Activated CD4-positive, alpha-beta T cell treated with anti-CD3 and anti-CD28 coated beads, Interleukin-10, Interleukin-2, amounts not matched to agents 100 ng/mL and 50 ng/mL, durations not matched to agents 16 hours and 8 hours (primary cell): ENCODE measurements at places on chromosomes 3 and 15.
A peak's percentile ranks its signal among the peaks of the same experiment; 100 is the strongest.

DNA sequence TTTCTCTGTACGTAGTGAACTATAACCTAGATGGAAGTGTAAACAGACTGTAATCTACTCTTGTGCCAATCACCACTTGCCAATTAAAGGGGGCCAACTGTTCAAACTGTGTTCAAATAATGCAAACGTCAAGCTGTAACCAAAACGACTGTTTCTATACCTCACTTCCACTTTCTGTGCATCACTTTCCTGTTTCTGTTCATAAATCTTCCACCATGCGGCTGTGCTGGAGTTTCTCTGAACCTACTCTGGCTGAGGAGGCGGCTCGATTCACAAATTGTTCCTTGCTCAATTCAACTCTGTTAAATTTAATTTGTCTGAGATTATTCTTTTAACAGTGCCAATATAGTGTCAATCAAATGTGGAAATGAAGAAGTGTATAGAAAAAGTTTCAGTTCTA, 206.7 kb upstream of the TBC1D5 start:
- no peak for DNase-seq

GRCh38 chr3:105733356-105733755, 135.5 kb downstream of the CBLB start:
- no peak for DNase-seq

- DNase-seq, result no peak
These were observed 5.0 kb upstream of the DYNLT2B start for GRCh38 chr3:196323016-196323415.

DNA sequence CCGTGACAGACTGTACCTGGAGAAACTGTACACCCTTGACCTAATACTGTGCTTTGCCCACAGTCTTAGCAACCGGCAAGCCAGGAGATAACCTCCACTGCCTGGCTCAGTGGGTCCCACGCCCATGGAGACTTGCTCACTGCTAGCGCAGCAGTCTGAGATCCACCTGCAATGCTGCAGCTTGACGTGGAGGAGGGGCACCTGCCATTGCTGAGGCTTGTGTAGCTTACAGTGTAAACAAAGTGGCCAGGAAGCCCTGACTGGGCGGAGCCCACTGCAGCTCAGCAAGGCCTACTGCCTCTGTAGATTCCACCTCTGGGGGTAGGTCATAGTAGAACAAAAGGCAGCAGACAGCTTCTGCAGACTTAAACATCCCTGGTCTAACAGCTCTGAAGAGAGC, 189.3 kb downstream of the EDEM1 start:
- no peak for DNase-seq

DNA sequence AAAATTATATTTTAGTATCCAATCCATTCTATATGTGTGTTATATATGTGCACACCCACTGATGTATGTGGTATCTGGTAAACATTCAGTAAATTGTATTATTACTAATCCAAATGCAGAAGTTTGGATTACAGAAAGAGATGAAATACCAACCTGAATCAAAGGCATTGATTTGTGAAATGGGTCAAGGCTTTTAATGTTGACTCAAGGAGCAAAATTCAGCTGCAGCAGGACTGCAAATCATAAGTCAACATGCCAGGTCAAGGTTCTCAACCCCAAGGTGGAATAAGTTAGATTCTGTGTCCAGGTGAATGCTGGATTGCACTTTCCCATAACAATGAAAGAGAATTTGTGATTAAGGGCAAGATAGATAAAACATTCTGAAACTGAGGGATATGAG, 190.7 kb downstream of the GAP43 start:
- no peak for DNase-seq

- peak; percentile 40 for DNase-seq
These were observed 596.7 kb downstream of the FGF12 start for GRCh38 chr3:192130534-192131132.

DNA sequence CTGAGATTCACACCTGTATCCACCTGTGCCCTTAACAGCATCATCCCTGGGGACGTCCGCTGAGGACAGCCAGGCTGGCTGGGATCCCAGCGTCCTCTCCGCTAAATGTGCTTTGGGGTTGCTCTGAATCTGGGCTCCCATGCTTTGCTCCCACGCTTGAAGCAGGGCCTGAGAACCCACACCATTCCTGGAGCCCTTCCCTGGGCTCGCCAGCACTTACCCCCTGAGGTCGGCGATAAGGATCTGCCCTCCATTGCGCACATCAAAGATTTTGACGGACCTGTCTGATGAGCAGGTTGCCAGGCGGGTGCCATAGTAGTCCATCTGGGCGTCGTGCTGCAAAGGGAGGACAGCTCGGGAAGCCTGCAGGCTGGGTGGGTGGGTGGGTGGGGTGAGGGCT, 5.8 kb downstream of the SEC13 start:
- DNase-seq, result no peak

- DNase-seq, result no peak
These were observed 14.2 kb upstream of the ADIPOQ start for GRCh38 chr3:186828340-186828739.

GRCh38 chr15:62883938-62884479, 158.5 kb upstream of the TPM1 start:
- no peak for DNase-seq

DNA sequence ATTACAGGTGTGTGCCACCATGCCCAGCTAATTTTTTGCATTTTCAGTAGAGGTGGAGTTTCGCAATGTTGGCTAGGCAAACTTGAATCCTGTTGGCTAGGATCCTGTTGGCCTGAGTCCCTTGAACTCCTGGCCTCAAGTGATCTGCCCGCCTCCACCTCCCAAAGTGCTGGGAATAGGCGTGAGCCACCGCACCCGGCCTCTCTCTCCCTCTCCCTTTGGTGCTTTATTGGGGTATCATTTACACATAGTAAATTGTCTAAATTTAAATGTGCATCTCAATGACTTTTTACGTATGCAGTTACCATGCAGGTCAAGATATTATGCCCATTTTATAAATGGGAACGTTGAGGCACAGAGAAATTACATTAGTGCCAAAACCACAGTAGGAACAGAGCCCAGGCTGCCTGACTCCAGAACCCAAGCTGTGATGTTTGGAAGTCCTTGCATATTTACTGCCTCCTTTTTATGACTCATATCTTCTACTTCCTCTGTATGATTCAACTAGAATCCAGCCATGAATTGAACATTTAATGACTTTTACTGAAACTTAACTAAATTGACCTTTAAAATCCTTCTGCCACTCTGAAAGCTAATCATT, 34.0 kb upstream of the RPP14 start:
- DNase-seq, result peak; percentile 47

DNA sequence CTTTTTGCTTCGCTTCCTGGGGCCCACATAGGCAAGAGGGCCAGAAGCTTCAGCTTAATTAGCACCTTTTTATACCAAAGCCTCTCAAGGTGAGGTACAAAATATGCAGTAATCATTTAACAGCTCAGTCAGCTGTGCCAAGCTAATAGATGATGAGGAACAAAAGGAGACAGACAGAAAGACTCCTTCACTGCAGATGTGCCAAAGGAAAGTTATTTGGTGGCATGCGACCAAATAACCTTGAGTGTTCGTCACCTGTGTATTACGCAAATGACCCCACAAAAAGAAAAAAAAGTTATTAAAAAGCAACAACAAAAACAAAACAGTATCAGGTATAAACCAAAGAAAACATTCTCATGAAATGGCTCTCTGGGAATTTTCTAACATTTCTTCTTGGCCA, 325.8 kb upstream of the IGF1R start:
- no peak for DNase-seq

DNA sequence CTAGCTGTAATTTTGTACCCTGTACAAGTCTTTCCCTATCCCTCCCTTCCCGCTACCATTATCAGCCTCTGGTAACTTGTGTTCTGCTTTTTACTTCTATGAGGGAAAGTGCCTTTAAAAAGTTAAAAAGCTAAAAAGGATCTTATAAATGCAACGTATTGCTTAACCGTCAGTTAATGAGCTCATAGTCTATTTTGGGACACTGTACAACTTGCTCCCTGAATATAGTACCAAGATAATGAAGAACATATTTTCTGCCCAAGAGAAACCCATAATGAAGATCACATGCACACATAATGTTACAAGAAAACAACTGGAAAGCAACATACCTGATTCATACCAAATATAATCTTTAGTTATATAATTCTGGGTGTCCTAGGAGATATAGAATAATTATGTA, 22.6 kb downstream of the ZIC1 start:
- DNase-seq, result no peak

DNA sequence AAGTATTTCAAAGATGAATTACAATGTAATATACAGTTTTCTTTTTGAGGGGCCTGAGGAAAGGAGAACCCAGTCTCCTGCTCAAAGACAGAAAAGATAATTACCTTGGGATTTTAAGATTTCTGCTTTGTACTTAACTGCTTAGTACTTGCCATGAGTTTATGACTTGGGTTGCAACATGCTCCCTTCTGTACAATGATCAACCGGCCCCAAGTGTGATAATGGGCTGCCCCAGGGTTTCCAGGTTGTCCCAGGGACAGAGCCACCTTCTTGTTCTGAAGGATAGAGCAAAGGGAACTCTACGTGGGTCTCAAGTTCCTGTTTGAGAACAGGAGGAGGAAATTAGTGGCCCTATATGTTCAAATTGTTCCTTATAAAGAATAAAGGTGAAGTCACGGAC, 104.8 kb downstream of the ABHD5 start:
- no peak for DNase-seq

GRCh38 chr3:45676325-45677032, 12.7 kb upstream of the SACM1L start:
- no peak for DNase-seq

DNA sequence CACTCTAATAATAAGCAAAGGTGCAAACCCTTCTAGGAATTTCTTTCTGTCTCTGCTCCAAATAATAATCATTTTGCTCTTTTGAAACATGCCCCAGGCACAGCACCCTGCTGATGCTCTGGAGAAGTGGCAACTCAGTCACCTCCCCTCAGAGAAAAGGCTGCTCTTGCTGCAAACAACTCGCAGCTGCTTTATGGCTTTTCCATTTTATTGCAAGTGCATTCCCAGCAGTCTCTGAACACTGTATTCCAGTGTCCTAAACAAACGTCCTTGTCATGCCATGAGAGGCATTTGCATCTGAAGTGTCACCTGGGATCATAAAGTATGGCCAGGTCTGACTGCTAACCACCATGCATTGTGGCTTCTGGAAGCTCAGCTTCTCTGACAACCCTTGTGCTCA, 358.1 kb upstream of the TRIM42 start:
- DNase-seq, result no peak

GRCh38 chr15:101660005-101660404, 7.8 kb upstream of the TM2D3 start:
- no peak for DNase-seq

DNA sequence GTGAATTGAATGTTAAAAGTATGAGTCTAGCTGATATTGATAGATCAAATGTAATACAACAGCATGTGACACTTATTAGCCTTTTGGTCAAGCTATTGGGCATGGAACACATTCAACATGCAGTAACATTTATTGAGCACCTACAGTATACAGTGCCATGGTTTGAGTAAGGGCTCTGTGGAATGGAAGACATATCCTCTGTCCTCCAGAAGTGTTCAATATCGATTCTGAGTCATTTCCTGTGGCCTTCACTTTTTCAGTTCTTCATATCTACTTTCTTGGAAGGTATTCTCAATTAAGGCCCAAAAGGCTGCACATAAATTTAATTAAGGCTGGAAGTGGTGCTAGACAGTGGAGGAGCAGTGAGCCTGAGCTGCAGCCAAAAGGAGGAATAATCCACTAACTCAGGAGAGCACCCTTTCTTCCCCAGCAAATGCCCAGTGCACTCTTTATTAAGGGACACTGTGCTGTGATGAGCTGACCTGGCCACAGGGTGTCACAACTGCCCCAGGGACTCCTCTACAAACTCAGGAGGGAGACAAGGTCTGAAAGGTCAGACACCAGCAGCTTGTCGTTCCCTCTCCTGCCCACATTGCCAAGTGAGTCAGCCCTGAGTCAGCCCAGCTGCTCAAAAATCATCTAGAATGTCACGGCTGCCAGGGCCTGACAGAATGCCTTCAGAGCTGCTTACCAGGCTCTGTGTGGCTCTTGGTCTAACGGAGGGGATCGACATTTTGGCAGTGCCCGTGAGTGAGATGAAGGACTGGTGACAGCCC, 544.8 kb downstream of the AGBL1 start:
- peak; percentile 88 for DNase-seq

DNA sequence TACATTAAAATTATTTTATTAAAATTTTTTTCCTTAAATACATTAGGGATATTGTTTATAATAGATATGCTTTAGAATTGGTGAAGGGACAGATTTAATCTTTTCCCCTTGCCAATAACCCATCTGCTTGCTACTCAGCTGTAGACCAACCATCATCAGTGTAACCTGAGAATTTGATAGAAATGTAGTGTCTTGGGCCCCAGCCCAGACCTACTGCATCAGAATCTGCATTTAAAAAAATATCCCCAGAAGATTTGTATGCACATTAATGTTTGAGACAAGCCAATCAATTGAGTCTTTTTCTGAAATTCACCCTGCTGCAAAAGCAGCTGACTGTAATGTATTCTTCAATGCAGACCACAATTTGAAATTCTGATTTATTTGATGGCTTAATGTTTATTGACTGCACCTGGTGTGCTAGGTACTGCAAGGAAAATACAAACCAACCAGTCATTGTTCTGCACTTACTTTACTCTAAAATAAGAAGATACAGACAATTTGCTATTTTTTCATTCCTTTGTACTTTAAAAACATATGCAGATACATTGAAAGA, 190.7 kb upstream of the SGO1 start:
- no peak for DNase-seq

- DNase-seq, result peak; percentile 61
These were observed 37.6 kb downstream of the TMCC1 start for GRCh38 chr3:129855832-129856419.

GRCh38 chr3:180306691-180307090, 270.0 kb upstream of the PEX5L start:
- DNase-seq, result no peak
